ENCODE measurements at places on chromosomes 7 and 10.

DNA sequence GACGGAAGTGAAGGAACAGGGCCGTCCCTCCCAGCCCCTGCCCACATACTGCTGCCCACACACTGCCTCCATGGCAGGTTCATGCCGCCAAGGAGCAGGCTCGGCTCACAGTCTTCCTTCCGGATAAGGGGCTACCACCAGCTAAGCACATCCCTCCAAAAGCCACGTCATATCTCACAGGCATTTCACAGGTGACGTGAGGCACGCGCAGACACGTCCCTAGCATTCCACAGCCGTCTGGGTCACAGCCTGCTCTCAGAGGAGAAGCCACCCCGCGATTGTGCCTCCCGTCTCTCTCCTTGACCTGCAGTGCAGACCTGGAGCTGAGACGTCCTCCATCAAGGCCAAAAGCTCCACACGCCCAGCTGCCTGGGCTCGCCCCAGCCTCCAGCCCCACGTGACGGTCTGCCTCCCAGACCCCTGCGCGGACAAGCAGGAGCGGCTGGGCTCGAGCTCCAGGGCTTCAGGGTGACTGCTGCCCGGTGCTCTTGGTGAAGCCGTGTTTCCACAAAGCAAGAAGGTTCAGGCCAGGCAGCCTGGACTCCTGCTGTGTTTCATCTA, 114.0 kb downstream of the MAD1L1 start:
- no peak for DNase-seq

- no peak for DNase-seq
These were observed 48.6 kb upstream of the NANOS1 start for GRCh38 chr10:118980870-118981269.

GRCh38 chr7:34939175-34939574, 98.1 kb downstream of the DPY19L1 start:
- DNase-seq: no peak

- no peak for DNase-seq
These were observed 5.0 kb downstream of the NEBL start for GRCh38 chr10:20892011-20892585.

DNA sequence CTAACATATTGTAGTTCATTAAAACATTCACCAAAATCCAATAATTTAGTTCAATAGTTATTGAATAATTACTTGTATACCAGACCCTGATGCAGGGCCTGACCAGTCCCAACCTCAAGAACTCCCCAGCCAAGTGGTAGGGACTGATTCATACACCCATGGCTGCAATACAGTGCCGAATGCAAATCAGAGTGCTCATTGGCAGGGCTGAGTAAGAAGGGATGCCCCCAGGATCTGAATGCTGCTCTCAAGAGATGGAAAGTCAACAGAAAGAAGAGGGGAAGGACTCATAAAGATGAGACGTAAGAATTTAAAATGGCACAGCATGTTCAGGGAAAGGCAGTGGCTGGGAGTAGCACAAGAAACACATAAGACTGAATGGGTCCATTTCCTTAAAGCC, 29.9 kb downstream of the ZNF438 start:
- DNase-seq: no peak

- DNase-seq: no peak
These were observed 144.9 kb downstream of the PAXIP1 start for GRCh38 chr7:154857728-154858681.

DNA sequence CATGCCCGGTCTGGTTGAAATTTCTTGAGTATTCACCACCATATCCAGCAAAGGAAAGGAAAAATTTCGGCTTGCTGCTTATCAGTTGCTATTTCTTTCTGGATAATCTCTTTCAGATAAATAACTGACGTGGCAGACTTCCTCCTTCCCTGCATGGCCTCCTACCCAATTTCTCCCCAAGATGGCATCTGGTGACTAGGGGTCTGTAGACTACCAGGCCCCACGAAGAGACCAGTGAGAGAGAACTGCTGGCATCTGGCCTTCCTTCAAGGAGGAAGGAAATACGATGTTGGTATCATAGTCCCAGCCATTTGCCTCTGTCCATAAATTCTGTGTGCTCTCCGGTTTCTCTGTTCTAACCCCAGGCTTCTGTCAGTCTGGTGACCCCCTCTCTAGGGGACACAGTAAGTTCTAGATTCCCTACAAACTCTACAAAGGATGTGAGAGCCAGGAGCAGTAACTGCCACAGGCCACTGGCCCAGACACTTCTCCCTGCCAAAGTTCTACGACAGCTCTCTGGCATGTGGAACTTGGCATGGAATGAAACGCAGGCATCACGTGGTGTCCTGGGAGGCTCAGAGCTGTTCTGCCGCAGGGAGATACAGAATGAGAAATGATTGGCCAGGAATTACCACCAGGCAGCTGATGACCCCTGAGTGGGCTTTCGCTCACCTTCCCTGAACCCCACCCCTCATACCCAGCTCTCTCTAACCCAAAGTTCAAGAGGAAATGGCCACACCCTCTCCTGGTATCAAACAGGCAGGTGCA, 30.0 kb upstream of the MSRB2 start:
- DNase-seq: no peak

- DNase-seq: no peak
These were observed 826.3 kb upstream of the MBL2 start for GRCh38 chr10:53598914-53599313.
